ENCODE measurements at places on chromosomes 7 and 10. TPM values are rescaled to one million over a fixed set of nuclear protein-coding genes. Genes with fewer than 3 reads are reported as not detected.

PLAU gene
- total RNA-seq = 0.60 TPM

GRCh38 chr10:59287587-59288255, 74.6 kb downstream of the FAM13C start:
- DNase-seq = no peak

GRCh38 chr10:58239561-58240169, 28.0 kb downstream of the IPMK start:
- no peak for DNase-seq

DNA sequence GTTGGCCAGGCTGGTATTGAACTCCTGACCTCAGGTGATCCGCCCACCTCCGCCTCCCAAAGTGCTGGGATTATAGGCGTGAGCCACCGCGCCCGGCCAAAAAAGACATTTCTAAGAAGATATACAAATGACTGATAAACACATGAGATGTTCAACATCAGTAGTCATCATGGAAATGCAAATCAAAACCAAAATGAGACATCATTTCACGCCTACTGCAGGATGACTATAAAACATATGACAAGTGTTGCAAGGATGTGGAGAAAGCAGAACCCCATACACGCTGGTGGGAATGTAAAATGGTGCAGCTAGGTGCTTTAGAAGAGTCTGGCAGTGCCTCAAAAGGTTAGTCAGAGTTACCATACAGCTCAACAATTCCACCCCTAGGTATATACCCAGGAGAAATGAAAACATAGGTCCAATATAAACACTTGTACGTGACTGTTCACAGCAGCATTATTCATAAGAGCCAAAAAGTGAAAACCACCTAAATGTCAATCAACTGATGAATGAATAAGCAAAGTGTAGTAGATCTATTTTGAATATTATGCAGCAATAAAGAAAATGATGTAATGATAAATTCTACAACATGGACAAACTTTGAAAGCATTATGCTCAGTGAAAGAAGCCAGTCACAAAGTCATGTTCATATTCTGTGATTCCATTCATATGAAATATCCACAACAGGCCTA, 24.5 kb downstream of the TMEM209 start:
- no peak for DNase-seq

Data from activated T-helper 1 cell treated with anti-CD3 and anti-CD28 coated beads, Interleukin-12 subunit alpha, Interleukin-12 subunit beta, Interleukin-2, Interleukin-4 antibody, amounts not matched to agents 30 ng/mL and 10 ng/mL and 1 ng/mL, durations not matched to agents 14 hours and 24 hours and 36 hours (primary cell).